ENCODE measurements at places on chromosomes 4 and X. TPM values are rescaled to one million over a fixed set of nuclear protein-coding genes. Genes with fewer than 3 reads are reported as not detected.

Gene RTL3
- total RNA-seq = 1.7 TPM

Gene RBM47
- 12.5 TPM for total RNA-seq

GRCh38 chrX:46554942-46555341, 9.7 kb upstream of the ZNF674 start:
- no peak for DNase-seq

- DNase-seq = no peak
These were observed 19.4 kb upstream of the SRD5A3 start for GRCh38 chr4:55326629-55327028.

GRCh38 chr4:1518997-1519700, 112.9 kb upstream of the NKX1-1 start:
- peak; percentile 75 for DNase-seq

DNA sequence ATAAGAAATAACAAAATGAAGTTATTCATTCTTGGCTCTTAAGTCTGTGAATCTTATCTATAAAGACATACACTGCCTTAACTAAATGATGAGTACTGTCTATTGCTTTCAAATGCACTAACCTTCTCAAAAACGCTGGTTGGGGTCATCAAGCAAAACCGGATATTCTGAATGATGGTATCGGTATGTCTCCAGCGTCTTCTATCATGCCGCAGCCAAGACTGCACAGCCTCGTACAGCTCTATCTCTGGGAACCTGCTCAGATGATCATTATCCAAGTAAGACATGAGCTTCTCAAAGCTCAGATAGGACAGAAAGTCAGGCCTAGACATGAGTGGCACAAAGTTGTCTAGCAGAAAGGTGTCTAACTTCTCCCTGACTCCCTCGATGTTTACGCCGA, 21.1 kb downstream of the KLHL15 start:
- DNase-seq = no peak

DNA sequence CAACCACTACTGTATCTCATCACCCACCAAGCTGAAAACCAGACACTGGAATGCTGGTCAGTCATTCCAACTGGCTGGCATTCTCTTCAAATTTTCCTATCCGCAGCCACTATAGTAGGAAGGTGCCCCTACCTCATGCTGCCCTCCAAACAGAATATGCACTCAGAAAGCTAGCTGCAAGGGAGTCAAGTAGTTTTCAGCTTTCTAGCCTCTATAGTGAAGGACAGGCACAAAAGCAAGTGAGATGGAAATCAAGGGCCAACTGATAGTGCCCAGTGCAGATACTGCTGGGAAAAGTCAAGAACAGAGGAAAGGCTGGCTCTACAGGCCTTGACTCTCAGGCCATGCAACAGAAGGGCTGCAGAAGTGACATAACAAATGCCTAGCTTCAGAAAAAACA, 47.2 kb downstream of the BCOR start:
- DNase-seq = no peak

DNA sequence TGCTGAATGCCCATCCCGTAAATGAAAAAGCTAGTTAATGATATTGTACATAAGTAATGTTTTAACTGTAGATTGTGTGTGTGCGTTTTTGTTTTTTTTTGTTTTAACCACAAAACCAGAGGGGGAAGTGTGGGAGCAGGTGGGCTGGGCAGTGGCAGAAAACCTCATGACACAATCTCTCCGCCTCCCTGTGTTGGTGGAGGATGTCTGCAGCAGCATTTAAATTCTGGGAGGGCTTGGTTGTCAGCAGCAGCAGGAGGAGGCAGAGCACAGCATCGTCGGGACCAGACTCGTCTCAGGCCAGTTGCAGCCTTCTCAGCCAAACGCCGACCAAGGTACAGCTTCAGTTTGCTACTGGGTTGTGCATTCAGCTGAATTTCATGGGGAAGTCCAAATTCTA, at the start of gene SPP1:
TSS of gene SPP1 (plus strand) at position 249 of the 400 bp plus-strand sequence. CDS start 1,182 bp downstream, outside the sequence.
- DNase-seq = no peak
